Neuronal stem cell (in vitro differentiated cells): ENCODE measurements at places on chromosomes 2 and 18.

GRCh38 chr2:52345082-52345481 is 1313.2 kb upstream of the NRXN1 start:
- DNase-seq: no peak

DNA sequence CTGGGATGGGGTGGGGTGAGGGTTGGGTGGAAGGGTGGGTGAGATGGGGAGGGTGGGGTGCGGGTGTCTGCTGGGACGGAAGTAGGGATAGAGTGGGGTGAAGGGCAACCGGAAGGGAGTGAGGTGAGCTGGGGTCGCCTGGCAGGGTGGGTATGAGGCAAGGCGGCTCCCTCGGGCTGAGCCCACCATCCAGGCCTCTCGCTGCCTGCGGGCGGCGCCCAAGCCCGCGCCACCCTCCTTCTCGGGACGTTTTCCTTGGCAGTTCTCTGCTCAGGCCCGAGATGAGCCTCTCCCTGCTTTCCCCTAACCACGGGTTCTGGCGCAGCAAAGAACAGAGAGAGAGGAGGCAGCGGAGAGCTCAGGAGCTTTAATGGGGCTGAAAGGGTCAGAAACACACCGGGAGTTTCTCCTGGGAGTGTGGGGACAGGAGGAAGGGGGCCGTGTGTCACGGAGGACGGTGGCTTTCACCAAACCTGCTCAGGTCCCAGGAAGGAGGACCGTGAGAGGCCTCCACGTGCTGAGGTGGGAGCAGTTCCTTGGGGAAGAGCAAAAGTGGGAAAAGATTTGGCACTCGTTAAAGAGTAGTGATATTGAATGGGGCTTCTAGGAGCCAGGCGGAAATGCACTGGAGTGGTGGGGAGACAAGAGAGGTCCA is 4.1 kb downstream of the FEV start:
- DNase-seq: no peak

GRCh38 chr2:173583196-173583595 is 228.5 kb downstream of the CDCA7 start:
- no peak for DNase-seq

- DNase-seq: no peak
Measured at GRCh38 chr18:9156604-9157249, 20.1 kb downstream of the ANKRD12 start.

DNA sequence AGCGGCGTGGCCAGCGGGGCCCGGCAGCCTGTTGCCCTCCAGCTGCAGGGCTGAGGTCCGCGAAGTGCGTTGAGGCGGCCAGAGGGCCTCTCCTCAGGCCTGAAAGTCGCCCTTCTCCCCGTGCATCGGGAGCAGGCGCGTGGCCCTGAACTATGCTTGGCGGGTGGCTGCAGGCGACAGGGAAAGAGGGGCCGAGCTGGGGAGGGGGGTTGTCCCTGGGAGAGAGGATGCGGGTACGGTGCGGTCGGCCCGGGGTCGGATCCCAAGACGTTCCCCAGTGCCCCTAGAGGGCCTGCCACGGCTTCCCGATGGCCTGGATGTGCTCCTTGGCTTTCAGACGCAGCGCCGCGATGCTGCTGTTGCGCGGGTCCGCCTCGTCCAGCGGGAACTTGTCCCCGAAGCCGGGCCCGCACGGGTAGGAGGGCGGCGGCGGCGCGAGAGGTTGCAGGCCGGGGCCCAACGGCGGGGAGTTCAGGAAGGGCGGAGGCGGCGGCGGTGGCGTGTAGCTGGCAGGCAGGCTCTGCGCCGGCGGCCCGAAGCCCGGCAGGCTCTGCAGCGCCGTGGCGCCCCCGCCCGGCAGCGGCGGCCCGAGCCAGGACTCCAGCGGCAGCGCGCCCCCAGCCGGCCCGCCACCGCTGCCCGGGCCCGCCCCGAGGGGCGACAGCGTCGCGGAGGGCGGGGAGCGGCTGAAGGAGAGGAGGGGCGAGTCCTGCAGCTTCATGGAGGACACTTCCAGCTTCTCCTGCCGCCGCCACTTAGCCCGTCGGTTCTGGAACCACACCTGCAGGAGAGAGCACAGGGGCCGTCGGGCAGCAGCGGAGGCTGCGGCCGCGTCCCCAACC is 4.3 kb downstream of the RAX start:
- no peak for DNase-seq

GRCh38 chr2:220348206-220348605 is 720.8 kb downstream of the SLC4A3 start:
- no peak for DNase-seq

DNA sequence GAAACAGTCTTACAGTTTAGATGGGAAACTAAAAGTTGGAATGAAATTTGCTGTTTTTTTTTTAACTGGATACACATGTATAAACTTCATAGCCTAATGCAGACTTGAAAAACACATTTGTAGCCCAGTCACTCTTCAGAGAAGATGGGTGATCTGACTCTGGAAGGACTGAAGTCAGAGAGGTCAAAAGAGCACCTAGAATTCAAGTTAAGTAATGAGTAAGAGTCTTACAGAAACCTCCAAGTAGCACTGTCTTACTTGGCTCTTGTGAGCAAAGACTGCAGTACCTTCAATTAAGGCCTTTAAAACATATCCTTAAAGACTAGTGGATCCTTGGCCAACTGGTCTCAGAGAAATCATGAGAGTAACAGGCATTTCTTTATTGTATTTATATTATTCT is 41.9 kb downstream of the TRAPPC8 start:
- no peak for DNase-seq

- DNase-seq: no peak
Measured at GRCh38 chr2:209936106-209936666, 66.3 kb upstream of the RPE start.

DNA sequence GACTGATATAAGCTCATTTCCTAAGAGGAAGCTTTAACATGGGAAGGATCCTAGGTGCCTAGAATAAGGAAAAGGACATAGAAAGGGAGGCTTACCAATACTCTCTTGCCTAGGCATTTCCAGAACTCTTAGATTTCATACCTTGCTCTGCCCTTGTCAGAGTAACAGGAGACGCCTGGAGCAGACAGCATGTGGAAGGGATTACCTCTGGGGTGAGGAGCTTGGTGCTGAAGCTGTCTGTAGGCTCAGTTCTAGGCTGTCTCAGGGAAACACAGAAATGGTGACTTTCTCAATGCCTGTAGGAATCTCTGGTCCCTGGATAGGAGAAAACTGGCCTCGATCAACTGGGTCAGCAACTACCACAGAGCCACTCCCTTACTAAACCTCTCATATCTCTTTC is 150.0 kb downstream of the SLC4A3 start:
- DNase-seq: no peak

DNA sequence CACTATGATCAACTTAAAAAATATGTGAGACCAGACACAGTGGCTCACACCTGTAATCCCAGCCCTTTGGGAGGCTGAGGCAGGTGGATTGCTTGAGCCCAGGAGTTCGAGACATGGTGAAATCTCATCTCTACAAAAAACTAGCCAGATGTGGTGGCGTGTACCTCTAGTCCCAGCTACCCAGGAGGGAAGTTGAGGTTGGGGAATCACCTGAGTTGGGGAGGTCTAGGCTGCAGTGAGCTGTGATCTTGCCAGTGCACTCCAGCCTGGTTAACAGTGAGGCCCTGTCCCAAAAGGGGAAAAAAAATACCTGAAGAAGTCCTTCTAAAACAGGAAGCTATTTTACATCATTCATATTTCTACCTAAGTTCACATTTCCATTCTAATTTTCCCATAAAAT is 144.0 kb downstream of the EML6 start:
- no peak for DNase-seq

DNA sequence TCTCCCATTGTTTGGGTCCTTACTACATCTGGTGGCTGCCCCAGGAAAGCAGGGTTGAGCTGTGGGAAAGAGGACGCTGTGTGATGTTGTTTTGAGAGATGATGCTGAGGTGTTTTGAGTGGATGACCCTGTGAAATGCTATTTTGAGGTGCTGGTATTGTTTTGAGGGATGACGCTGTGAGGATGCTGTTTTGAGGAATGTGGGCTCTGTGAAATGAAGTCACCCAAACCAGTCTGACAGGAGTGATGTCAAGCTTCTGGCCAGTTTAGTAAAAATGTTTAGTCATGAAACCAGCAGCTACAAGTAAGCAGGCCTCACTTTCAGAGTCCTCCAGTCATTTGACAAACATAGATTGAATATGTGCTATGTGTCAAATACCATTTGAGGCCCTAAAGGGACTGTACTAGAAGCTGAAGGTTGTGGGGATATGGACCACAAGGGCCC is 16.1 kb upstream of the PUM2 start:
- DNase-seq: no peak

DNA sequence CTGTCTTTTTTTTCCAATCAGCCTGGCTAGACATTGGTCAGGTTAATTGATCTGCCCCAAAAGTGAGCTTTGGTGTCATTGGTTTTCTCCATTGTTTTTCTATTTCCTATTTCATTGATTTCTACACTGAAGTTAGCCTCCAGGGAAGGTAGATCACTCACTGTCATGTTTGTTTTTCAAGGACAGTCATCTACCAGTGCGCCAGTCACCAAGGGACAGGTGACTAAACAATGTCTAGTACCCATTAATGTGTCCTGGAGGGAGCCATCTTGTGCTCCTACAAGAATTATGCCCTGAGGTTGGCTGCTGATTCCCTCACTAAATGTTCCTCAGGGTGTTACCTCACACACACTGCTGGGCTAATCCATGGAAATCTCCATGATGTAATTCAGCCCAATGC is 17.6 kb upstream of the USP40 start:
- DNase-seq: no peak

DNA sequence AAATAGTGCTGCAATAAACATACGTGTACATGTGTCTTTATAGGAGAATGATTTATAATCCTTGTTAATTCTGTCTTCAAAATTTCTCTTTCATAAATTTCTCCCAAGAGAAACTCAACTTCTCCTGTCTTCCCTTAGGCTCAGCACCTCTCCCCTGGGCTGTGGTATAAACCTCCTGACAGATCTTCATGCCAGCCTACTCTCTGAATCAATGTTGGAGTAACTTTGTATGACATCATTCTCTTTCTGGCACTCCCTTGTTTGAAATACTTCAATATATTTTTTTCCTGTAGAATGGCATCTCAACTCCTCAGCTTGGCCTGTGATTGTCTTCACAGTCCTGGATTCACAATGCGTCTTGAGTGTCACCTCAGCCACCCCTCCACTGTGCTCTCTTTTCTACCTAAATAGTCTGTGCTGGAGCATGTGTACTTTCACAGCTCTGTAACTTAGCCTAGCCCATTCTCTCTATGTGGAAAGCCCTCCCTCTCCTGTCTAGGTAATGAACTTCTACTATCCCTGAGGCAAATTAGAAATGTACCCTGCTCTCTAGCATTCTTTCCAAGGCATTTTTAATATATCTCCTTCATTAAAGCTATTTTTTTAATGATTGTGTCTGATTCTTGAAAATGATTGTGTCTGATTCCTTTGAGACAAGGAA is 649.9 kb upstream of the FANCL start:
- no peak for DNase-seq

- no peak for DNase-seq
Measured at GRCh38 chr2:183868153-183868552, 730.2 kb upstream of the ZNF804A start.

DNA sequence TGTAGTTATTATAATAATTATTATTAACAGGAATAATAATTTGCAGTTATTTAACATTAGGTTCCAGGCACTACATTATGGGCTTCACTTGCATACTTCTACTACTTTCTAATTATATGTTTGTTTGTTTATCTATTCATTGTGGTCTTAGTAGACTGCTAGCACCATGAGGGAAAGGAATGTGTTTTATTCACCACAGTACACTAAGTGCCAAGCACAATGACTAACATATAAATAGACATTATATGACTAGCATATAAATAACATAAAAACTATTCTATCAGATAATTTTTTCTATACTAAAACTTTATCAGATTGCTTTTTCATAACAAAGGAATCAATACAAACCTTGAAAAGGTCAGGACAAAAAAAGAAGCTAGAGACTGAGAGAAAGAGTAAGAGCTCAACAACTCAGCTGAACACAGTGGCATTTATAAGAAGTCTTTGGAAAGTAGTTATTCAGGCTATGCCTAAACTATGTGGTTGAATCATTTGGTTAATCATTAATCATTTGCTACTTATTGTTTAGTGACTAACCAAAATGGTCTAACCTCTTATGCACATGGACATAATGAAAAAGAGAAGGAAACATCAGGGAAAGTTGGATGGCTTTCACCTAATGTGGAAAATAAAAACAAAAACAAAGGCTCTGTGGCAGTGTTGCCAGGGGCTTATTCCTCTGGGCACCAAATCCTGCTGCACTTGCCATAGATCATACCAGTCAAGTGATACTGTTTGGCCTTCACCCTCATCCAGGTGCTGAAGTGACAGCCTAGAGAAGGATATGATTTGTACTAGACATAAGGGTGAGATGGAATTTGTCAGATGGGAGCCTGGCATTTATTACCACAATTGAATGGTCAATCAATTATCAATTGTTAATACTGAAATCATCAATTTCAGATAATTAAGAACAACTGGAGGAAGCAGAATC is 174.9 kb downstream of the ETAA1 start:
- DNase-seq: no peak

DNA sequence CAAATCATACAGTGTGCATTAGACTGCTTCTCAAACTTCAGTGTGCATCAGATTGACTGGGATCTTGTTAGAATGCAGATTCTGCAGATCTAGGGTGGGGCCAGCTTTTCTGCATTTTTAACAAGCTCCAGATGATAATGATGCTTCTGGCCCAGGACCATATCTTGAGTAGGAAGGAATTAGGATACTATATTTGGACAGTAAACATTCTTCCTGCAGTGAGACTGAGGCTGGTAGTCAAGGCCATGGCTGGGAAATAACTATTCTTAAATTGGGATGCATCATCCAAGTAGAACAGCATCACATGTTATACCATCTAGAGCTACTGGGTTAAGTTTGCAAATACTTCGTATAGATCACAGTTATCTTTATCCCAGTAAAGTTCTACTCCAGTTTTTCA is 28.4 kb upstream of the ARMC9 start:
- no peak for DNase-seq

GRCh38 chr18:27114842-27115241 is 70.3 kb downstream of the CHST9 start:
- no peak for DNase-seq

GRCh38 chr2:117949806-117950205 is 64.1 kb downstream of the CCDC93 start:
- no peak for DNase-seq

DNA sequence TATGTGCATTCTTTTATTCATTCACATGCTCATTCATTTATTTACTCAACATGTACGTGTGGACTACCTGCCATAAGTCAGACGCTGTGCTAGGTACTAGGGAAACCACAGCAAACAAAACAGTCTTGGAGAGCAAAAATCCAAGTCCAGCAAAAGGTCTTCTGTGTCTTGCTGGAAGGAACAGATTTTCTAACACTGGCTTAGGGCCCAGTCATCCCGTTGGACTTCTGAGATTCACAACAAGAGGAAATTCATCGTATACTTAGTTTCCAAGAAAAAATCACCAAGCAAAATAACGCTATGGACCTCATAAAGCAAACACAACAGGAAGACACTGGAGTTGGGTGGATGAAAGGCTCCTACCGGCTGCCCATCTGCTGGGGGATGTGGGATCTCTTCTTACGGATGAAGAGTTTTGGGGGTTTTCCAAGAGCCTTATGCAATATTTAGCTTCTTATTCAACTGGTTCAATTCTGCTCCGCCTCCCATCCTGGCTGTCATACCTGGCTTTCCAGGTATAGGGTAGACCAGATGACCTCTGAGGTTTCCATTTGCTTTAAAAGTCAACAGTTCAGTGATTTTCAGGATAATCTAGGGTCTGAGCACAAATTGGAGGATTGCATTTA is 262.7 kb downstream of the HAUS1 start:
- no peak for DNase-seq
